ENCODE measurements at places on chromosomes 7 and 10. TPM values are rescaled to one million over a fixed set of nuclear protein-coding genes. Genes with fewer than 3 reads are reported as not detected.

The LIPN gene
- 3.0 TPM for total RNA-seq

The HOXA4 gene
- total RNA-seq: not detected

The VWDE gene
- 1.6 TPM for total RNA-seq

The AVPI1 gene
- 7.8 TPM for total RNA-seq

The SPAG6 gene
- not detected for total RNA-seq

The GIGYF1 gene
- total RNA-seq: 26.3 TPM

The ENO4 gene
- not detected for total RNA-seq

The MRM2 gene
- 4.4 TPM for total RNA-seq

The RPEL1 gene
- total RNA-seq: not detected

The DNAJB12 gene
- 32.1 TPM for total RNA-seq

The ZNF746 gene
- 38.1 TPM for total RNA-seq

The STK31 gene
- total RNA-seq: 0.52 TPM

The FAM24B gene
- 6.9 TPM for total RNA-seq

The EPHB6 gene
- total RNA-seq: 8.3 TPM

The MET gene
- 3.9 TPM for total RNA-seq

The MYL10 gene
- not detected for total RNA-seq

The SCD gene
- total RNA-seq: 1.9 TPM

The AMZ1 gene
- 0.63 TPM for total RNA-seq

The ERVW-1 gene
- total RNA-seq: not detected

The AOC1 gene
- total RNA-seq: 0.10 TPM

The SFRP5 gene
- 0.52 TPM for total RNA-seq

The CCL24 gene
- total RNA-seq: not detected

The OR2A42 gene
- 0.10 TPM for total RNA-seq

The STAG3 gene
- total RNA-seq: 6.7 TPM

The ZNF736 gene
- total RNA-seq: 31.3 TPM

The TBL2 gene
- total RNA-seq: 11.5 TPM

The SLC18A2 gene
- 2.8 TPM for total RNA-seq

The LFNG gene
- 101 TPM for total RNA-seq

The HHEX gene
- total RNA-seq: 30.3 TPM

The DOCK4 gene
- total RNA-seq: 5.6 TPM

The CCAR1 gene
- total RNA-seq: 72.1 TPM

The UNCX gene
- not detected for total RNA-seq

The ZNF804B gene
- total RNA-seq: not detected

The GPC2 gene
- 2.3 TPM for total RNA-seq

The MSMB gene
- not detected for total RNA-seq

The ELFN1 gene
- total RNA-seq: under 0.01 TPM

The SLC26A5 gene
- total RNA-seq: not detected

The ARHGEF5 gene
- 5.1 TPM for total RNA-seq

The RBM28 gene
- 5.4 TPM for total RNA-seq

The CABCOCO1 gene
- total RNA-seq: not detected

The HTR7 gene
- 2.1 TPM for total RNA-seq

The SPDYE2B gene
- total RNA-seq: 0.21 TPM

The OPALIN gene
- not detected for total RNA-seq

The ARHGAP22 gene
- 1.2 TPM for total RNA-seq

The TMEM225B gene
- 1.4 TPM for total RNA-seq

The CYP2E1 gene
- total RNA-seq: 0.42 TPM

The TFEC gene
- 7.8 TPM for total RNA-seq

The C10orf95 gene
- total RNA-seq: 0.10 TPM

The NKX2-3 gene
- total RNA-seq: not detected

The TAS2R5 gene
- total RNA-seq: 0.10 TPM

The COBL gene
- 0.10 TPM for total RNA-seq

The LRRC4 gene
- total RNA-seq: 1.3 TPM

Measured in mononuclear cell (primary cell).